ENCODE measurements at places on chromosomes 3 and 15.

- no peak for DNase-seq
Measured at GRCh38 chr3:125461896-125462295, 58.1 kb downstream of the SNX4 start.

GRCh38 chr3:105773291-105773690 is 95.5 kb downstream of the CBLB start:
- no peak for DNase-seq

DNA sequence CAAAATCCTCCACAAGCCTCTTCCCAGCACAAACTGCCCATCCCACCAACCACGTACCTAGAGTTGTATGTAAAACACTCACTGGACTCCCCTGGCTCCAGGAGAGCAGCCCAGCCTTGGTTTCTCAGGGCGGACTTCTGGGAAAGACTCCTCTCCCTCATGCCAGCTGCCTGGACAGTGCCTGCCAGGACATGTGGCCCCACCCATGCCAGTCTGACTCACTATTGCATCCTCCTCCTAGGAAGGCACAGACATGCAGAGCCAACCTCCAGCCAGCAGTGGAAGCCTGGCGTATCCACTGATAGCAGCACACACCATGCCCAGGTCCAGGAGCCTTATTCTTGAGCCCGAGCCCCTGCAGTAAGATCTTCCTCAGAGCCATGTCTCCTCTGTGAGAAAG is 8.6 kb downstream of the PKM start:
- no peak for DNase-seq

GRCh38 chr15:99416191-99417188 is 149.3 kb upstream of the MEF2A start:
- no peak for DNase-seq

Measured in cortex of kidney (tissue), 1 donor.